ENCODE measurements at places on chromosomes 7 and 10. TPM values are rescaled to one million over a fixed set of nuclear protein-coding genes. Genes with fewer than 3 reads are reported as not detected.

DNA sequence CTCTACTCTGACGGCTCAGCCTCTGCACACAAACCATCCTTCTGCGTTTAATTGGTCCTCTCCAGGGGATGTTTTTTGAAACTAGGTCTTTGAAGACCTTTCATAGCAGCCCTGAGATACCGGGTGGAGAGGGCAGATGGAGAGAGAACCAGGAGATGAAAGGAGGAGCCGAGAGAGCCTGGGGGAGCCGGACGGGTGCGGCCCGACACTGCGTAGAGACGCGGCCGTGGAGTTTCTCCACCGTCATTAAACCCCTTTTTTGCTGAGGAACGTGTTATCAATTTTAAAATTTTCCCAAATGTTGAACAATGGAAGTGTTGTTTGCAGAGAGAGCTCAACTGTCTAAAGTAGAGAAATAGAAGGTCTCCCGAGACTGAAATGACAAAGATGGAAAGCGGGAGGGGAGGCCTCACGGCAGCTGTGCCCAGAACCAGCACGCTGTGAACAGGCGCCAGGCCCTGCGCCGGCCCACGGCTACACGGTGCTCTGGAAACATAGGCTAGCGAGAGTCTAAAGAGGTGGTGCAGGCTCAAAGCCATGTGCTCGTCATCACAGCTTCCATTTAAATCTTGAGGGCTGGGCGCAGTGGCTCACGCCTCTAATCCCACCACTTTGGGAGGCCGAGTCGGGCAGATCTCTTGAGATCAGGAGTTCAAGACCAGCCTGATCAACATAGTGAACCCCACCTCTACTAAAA, 307.0 kb downstream of the PTPRN2 start:
- no peak for DNase-seq

GRCh38 chr7:96823274-96823673, 113.6 kb upstream of the SEM1 start:
- DNase-seq, result no peak

DNA sequence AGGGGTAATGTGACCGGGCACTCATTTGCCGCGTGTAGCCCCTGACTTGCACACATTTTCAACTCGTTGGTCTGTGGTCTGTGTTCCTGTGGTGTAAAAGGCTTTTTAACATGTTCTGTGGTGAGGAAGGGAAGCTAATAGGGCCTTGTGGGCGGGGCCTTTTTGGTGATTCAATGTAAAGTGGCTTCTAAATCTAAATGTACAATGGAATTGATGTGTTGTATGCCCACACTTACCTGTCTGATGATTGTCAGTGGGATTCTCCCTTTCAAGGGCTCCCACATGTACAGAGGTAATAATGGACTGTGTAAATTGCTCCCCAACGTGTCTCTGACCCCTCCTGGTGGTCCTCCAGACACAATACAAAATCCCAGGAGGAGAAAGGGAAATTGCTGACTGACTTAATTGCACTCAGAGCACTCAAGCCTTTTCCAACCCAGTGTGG, 43.1 kb upstream of the GATAD1 start:
- peak; percentile 61 for DNase-seq

DNA sequence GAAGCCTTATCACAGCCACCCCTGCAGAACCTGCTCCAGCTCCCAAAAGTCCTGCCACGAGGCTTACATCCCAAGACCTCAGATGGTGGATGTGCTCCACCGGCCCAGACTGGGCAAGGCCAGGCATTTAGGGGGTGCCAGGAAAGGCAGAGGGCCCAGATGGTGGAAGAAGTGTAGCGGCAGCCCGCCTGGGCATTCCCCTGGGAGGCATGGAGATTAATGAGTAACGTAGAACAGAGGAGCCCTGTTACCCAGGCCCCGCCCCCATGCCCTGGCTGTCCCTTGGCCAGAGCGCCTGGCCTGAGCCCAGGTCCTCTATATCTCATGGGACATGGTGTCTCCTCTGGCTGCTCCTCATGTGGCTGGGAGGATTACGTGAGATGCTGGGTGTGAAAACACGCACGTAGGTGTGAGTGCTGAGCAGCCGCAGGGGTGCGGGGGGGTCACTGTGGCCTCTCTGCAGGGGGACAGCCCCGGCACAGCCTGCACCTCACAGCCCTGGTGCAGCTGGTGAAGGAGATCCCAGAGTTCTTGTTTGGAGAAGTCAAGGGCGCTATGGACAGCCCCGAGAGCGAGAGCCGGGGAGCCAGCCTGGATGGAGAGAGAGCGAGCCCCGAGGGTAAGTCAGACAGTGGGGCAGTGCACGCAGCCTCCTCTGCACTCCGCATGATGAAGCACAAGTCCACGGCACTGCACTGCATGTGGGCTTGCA, 52.9 kb downstream of the ZNF467 start:
- no peak for DNase-seq

DNA sequence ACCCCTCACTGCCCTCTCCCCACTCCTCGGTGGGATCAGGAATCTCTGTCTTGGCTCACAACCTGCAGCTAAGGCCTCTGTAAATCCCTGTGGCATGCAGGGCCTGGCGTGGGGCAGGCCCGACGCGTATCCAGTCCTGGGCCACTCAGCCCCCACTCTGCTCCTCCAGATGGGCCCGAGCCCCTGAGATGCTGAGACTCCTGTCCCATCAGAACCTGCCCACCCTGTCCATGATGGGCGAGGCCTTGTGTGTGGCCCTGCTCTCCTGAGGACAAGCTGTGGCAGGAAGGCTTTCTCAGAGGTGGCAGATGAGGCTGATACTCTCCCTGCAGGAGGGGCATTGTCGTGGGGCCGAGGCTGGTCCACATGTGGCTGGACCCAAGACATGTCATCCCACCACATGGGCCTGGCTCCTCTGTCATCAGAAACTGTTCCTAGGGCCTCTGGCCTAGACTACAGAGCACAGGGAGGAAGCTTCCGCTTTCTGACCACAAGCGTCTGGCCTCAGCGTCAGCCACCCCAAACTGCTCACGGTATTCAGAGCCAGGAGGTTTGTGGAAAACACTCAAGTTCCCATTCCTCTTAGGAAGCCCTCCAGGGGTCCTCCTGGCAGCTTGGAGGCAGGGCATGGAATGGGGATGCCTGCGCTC, 6.0 kb downstream of the ALOX5 start:
- no peak for DNase-seq

- no peak for DNase-seq
Measured at GRCh38 chr10:62036186-62037081, 134.9 kb downstream of the ARID5B start.

MOGAT3 gene
- total RNA-seq, result not detected

FAM131B gene
- total RNA-seq, result 1.2 TPM

PON3 gene
- not detected for total RNA-seq

PMS2 gene
- total RNA-seq, result 19.7 TPM

GIMAP1 gene
- total RNA-seq, result 18.8 TPM

KLF14 gene
- total RNA-seq, result not detected
